ENCODE measurements at places on chromosomes 2 and 18.

GRCh38 chr2:220995581-220995980 is 576.5 kb downstream of the EPHA4 start:
- no peak for DNase-seq

- no peak for DNase-seq
These were observed 7.2 kb downstream of the CDC42EP3 start for GRCh38 chr2:37664231-37664643.

GRCh38 chr2:81213598-81213997 is 909.0 kb upstream of the LRRTM1 start:
- no peak for DNase-seq

DNA sequence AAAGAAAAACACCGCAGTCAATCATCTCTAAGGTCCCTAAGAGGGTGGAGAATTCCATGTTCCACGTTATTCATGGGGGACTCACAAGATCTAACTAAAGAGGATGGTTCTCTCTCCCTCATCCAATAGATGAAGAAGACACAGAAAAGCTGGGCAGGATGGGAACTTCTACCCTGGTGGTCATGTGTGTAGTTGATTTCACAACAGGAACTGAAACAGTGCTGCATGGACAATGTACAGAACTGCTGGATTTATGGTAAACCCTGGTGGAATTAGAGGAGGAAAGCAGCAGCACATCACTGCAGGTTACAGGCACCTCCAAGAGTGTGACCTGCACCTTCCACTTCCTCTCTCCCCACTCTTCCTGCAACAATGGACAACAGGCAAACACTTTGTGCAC is 31.4 kb downstream of the FECH start:
- DNase-seq = no peak

- no peak for DNase-seq
These were observed 19.3 kb downstream of the CCT7 start for GRCh38 chr2:73253400-73253799.

GRCh38 chr2:85112906-85113625 is 20.1 kb upstream of the TCF7L1 start:
- no peak for DNase-seq

- DNase-seq = no peak
These were observed 328 bp downstream of the EGR4 start for GRCh38 chr2:73292906-73293533.

GRCh38 chr18:58856881-58857280 is 7.8 kb upstream of the ZNF532 start:
- no peak for DNase-seq

DNA sequence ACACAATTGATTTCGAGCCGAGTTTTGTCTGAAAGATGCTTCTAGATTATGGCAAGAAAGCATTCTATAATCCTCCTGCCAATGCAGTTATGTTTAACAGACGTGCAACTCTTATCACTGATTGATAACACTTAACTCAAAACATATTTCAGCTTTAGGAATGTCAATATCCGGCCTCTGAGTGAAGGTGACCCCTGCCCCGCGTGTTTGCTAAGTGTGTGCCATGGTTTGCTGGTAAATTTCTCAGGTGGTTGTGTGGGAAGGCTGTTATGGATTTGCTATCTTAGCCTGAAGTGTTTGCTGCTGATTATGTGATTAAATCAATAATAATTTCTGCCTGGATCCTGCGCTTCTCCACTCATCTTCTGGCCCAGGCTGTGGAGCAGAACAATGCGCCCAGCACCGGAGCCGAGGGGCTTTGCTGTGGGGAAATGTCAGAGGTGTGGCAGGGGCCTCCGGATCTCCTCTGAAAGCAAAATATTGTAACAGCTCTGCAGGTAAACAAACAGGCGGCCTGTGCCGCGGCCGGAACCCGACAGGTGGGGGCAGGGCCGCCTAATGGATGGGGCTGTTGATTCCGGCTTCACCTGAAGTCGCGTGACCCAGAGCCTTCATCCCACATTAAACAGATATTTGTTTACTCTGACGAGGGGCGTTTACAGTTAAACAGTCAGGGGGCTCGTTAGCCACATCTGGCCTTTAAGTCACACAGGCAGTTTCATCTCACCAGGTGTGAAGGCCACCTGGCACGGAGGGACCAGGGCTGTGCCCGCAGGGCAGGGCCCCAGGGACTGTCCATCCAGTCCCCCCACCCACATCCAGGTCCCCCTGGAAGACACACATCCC is 210.7 kb upstream of the SALL3 start:
- DNase-seq = no peak

GRCh38 chr2:12169721-12170120 is 423.3 kb downstream of the LPIN1 start:
- DNase-seq = no peak
